ENCODE measurements at places on chromosomes 13 and 19. TPM values are rescaled to one million over a fixed set of nuclear protein-coding genes. Genes with fewer than 3 reads are reported as not detected.

The LRRC8E gene
- not detected for total RNA-seq

The PGLYRP1 gene
- total RNA-seq: not detected

The HTR2A gene
- not detected for total RNA-seq

The CYP2F1 gene
- total RNA-seq: not detected

GRCh38 chr19:45884682-45885555 is 1.0 kb downstream of the IRF2BP1 start:
- H3K27me3 ChIP-seq: no peaks in the 10 kb centered on the region
- H3K4me1 ChIP-seq: peaks cover 24% of the 10 kb centered on the region
- H3K27ac ChIP-seq: peak overlapping the region; percentile 25
- no peak for DNase-seq
- peaks cover 3% of the 10 kb centered on the region for H3K36me3 ChIP-seq
- peak overlapping the region; percentile 85 for H3K4me3 ChIP-seq

DNA sequence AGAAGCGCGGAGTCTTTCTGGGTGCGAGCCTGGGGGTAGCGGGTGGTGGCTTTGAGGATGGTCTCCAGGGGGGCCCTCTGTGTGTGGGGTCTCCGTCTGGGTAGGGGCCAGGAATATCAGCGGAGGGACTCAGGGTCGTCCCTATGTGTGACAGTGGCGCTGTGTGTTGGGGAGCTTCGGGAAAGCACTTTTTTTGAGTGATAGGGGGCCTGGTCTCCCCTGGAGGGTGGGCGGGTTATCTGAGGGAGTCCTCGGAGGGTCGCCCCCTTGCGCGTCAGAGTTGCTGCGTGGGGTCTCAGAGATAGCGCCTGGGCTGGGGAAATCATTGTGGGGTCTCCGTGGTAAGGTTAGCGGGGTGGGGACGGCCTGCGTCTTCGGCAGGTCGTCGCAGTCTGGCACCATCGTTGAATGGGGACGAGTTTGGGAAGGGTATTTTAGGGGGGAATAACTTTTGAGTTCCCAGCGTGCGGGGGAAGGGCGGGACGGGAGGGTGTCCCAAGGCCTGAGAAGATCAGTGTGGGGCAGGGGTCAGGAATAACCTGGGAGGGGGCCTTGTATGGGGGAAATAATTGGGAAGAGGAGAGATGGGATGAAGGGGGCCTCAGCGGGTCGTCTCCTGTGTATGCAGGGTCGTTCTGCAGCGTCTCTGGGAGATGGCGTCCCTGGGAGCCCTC is 857 bp downstream of the IER2 start:
- peaks cover 37% of the 10 kb centered on the region for H3K36me3 ChIP-seq
- peaks cover 21% of the 10 kb centered on the region for H3K4me1 ChIP-seq
- peak; percentile 59 for DNase-seq
- H3K27me3 ChIP-seq: no peaks in the 10 kb centered on the region
- H3K27ac ChIP-seq: peak overlapping the region; percentile 97
- H3K4me3 ChIP-seq: peak overlapping the region; percentile 87

DNA sequence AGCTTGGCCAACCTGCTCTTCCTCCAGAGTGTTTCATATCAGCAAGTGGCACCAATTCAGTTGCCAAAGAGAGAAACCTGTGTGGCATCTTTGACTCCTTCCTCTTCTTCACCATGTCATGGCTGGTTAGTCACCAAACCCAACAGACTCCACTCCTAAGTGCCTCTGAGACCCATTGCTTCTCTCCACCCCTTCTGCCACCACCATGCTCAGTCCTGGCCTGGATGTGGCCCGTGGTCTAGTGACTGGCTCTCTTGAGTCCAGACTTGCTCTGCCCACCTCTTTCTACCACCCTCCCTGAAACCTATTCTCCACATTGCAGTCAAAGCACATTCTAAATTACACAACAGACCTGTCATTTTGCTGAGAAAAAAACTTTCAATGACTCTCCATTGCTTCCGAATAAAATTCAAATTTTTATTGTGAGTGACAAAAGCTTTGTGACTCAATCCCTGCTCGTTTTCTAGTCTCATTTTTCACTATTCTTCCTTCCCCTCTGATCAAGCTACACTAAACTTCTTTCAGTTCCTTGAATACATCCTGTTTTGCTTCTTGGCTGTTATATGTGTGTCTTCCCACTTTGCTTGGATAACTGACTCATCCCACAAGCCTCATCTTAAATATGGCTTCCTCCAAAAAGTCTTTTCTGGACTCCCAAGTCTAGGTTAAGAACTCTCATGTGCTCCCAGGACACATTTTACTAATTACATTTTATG is 12.0 kb upstream of the TNFSF11 start:
- no peak overlapping the region for H3K4me3 ChIP-seq
- peaks cover 6% of the 10 kb centered on the region for H3K36me3 ChIP-seq
- H3K27me3 ChIP-seq: no peaks in the 10 kb centered on the region
- peak; percentile 56 for DNase-seq
- peaks cover 17% of the 10 kb centered on the region for H3K4me1 ChIP-seq

DNA sequence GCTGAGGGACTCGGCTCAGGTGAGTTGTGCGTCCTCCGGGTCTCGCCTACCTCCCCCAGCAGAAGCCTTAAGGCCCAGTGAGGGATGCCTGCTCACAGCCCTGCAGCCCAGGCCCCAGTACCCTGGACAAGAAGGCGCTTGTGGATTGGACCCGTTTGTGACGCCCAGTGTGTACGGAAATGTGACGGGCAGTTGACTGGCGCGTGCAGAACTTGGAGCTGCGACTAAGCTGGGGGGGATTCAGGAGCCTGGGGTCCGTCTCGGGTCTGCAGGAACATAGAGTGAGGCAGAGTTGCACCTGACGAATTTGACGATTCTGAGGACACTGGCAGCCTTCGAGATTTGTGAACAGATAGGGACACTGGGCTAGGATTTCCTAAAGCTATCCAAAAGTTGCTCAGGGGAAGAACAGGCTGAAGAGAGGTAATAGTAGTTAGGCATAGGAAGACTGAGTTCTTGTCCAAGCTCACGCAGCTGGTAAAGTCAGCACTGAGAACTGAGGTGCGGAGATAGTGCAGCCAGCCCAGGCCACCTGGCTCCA is 519 bp downstream of the ZNF551 start:
- peaks cover 57% of the 10 kb centered on the region for H3K36me3 ChIP-seq
- peak overlapping the region; percentile 85 for H3K4me3 ChIP-seq
- H3K27ac ChIP-seq: peak overlapping the region; percentile 93
- peaks cover under 1% of the 10 kb centered on the region for H3K27me3 ChIP-seq
- DNase-seq: no peak

DNA sequence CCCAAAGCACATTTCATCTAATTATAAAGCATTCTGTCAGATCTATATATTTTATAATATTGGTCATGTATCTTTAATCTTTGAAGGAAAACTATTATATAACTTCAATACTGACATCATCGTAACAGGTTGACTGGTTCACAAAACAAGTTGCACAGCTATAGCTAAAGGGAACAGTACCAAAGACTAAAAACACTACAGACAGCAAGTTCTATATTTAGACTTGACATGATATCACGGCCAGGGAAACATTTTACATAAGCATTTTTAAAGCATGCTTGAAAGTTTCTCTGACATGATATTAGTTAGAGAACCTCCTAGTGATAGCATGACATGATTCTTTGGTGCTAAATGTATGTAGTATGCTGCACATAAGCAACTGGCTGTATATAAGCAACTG is 182.5 kb downstream of the NDFIP2 start:
- H3K27me3 ChIP-seq: peaks cover 5% of the 10 kb centered on the region
- no peaks in the 10 kb centered on the region for H3K4me1 ChIP-seq
- H3K4me3 ChIP-seq: no peak overlapping the region
- H3K36me3 ChIP-seq: no peaks in the 10 kb centered on the region
- no peak overlapping the region for H3K27ac ChIP-seq

- no peak for DNase-seq
- H3K4me3 ChIP-seq: no peak overlapping the region
- no peaks in the 10 kb centered on the region for H3K4me1 ChIP-seq
- no peaks in the 10 kb centered on the region for H3K36me3 ChIP-seq
These were observed 1026.1 kb upstream of the MIR17HG start for GRCh38 chr13:90321281-90321931.

DNA sequence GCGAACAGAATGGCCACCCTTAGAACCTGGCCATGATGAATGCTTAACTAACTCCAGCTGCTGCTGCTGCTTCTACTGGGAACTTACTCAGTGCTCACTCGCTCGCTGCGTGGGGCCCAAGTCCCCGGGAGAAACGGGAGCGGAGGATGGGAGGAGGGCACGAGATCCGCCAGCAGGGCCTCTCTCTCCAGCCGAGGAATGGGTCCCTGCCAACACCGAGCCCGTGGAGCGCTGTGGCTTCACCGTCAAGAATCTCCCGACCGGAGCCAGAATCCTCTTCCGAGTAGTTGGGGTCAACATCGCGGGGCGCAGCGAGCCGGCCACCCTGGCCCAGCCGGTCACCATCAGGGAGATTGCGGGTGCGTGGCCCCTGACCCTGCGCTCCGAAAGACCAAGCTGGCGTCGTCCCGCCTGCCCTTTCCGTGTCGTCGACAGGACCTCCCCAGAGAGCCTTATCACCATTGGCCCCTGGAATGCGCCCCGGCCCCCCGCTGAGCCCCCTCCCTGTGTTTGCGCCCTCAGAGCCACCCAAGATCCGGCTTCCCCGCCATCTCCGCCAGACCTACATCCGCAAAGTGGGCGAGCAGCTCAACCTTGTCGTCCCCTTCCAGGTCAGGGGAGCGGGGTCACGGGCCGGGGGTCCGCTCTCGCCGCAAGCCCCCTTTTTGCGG is 17.8 kb upstream of the EMC10 start:
- H3K27me3 ChIP-seq: peaks cover 23% of the 10 kb centered on the region
- no peak for DNase-seq
- no peak overlapping the region for H3K27ac ChIP-seq
- H3K4me3 ChIP-seq: no peak overlapping the region

- H3K27ac ChIP-seq: no peak overlapping the region
- H3K4me3 ChIP-seq: no peak overlapping the region
- no peaks in the 10 kb centered on the region for H3K27me3 ChIP-seq
- H3K4me1 ChIP-seq: peaks cover 9% of the 10 kb centered on the region
- DNase-seq: no peak
- peaks cover 19% of the 10 kb centered on the region for H3K36me3 ChIP-seq
These were observed 2.3 kb upstream of the EIF3G start for GRCh38 chr19:10122045-10122444.

DNA sequence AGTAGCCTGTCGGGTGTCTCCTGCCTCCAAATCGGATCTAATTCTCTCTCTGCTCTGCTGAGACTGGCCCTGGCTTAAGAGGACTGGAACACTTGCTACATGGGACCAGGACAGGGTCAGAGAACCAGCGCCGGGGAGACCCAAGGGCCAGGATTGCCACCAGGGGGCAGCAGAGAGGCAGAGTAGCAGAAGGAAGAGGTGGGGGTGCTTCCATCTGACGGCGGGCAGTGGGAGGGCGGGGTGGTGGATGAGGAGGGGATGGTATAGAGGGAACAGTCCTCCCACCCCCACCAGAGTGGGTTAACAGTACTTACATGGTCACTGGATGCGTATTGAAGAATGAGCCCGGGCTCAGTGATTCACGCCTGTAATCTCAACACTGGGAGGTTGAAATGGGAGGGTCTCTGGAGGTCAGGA is 11.9 kb downstream of the SELENOW start:
- no peak overlapping the region for H3K27ac ChIP-seq
- DNase-seq: peak; percentile 93
- H3K4me3 ChIP-seq: no peak overlapping the region
- no peaks in the 10 kb centered on the region for H3K27me3 ChIP-seq
- H3K36me3 ChIP-seq: peaks cover 4% of the 10 kb centered on the region

DNA sequence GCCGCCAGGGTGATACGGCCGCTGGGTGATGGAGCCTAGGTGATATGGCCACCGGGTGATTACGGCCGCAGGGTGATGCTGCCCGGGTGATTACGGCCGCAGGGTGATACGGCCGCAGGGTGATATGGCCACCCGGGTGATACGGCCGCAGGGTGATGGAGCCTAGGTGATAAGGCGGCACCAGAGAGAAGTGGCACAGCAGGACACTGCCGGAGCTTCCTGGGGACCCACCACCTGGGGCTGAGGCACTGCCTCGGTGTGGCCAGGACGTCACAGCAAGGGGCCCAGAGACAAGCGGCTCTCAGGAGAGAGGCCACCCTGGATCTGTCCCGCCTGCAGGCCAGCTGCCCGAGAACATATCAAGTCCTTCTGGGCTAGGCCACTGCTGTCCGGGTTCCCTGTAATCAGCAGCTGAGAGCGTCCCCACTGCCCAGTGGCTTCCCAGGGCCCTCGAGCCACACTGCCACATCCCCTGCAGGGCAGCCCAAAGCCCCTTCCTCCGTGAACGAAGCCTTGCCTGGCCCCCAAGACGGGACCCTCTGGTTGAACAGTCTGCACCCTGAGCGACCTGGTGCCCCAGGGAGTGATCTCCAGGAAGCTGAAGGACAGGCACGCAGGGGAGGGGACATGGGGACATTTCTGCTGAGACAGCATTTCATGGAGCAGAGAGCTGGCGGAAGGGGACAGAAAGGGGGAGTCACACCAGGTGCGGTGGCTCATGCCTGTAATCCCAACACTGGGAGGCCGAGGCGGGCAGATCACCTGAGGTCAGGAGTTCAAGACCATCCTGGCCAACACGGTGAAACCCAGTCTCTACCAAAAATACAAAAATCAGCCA is 22.1 kb downstream of the ZNF787 start:
- H3K4me3 ChIP-seq: no peak overlapping the region
- H3K4me1 ChIP-seq: no peaks in the 10 kb centered on the region
- H3K27ac ChIP-seq: no peak overlapping the region

- no peak overlapping the region for H3K4me3 ChIP-seq
- H3K36me3 ChIP-seq: no peaks in the 10 kb centered on the region
- peak; percentile 31 for DNase-seq
- no peaks in the 10 kb centered on the region for H3K27me3 ChIP-seq
- H3K27ac ChIP-seq: no peak overlapping the region
- peaks cover 14% of the 10 kb centered on the region for H3K4me1 ChIP-seq
These were observed 77.4 kb downstream of the CYSLTR2 start for GRCh38 chr13:48731001-48731658.

GRCh38 chr13:38602266-38602665 is 84.6 kb upstream of the FREM2 start:
- H3K36me3 ChIP-seq: no peaks in the 10 kb centered on the region
- no peak for DNase-seq
- peaks cover 9% of the 10 kb centered on the region for H3K27me3 ChIP-seq

DNA sequence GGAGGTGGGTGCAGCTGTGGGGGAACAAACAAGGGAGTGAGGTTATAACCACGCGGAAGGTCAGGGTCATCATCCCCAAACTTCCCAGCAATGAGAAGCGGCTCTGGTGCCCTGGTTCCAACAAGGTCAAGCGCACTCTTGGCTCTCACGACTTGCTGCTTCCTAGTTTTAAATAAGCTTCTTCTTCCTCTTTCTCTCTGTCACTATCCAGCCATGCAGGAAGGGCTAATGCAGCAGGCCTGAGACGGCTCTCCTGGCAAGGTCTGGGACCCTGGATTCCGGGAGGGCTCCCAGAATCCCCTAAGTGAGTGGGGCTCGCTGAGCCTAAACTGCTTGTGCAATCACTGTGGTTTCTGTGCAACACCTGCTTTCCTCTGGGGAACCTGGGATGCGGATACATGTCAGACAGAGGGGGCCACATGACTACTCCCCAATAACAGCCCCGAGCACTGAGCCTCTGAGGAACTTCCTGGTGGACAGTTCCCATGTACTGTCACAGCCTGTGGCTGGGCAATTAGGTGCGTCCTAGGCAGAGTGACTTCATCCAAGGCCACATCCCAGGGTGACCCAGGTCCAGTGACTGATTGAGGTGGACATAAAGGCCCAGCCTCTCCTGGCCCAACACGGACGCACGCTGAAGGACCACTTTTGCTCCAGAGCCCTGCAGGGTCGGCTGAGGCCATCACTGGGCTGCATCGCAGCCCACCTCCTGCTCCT is 24.2 kb downstream of the VRK3 start:
- H3K4me3 ChIP-seq: no peak overlapping the region
- H3K27me3 ChIP-seq: no peaks in the 10 kb centered on the region
- no peak overlapping the region for H3K27ac ChIP-seq
- peaks cover 43% of the 10 kb centered on the region for H3K36me3 ChIP-seq
- peaks cover 25% of the 10 kb centered on the region for H3K4me1 ChIP-seq

Measured in activated CD4-positive, alpha-beta T cell treated with anti-CD3 and anti-CD28 coated beads for 36 hours (primary cell).